HCEC 1CT (cell line): ENCODE measurements at places on chromosomes 4 and X.

DNA sequence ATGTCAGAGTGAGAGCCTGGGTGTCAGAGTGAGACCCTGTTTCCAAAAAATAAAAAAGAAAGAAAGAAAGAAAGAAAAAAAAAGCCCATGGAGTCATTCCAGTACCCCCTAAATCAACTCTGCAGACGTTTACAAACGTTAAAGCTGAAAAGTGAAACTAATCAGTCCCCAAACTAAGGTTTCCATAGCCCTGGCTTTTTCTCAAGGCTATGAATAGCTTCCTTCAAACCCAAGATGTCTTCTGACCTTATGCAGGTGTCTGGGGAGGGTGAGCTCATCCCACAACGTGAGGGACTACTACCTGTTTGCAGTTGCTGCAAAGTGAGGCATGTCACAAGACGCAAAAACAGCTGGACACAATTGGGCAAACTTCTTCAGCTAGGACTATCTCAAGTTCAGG lies 144.0 kb downstream of the SH3KBP1 start:
- DNase-seq: no peak

- peak; percentile 65 for DNase-seq
Measured at GRCh38 chrX:130110379-130111219, at the start of gene ELF4. Gene ELF4, minus strand, starts transcription at chrX:130110497. Its CDS starts 29,167 bp downstream, at chrX:130081330.

- DNase-seq: no peak
Measured at GRCh38 chr4:89300499-89300898, 7.1 kb downstream of the GPRIN3 start.

GRCh38 chr4:55399581-55399980 lies 3.8 kb downstream of the TMEM165 start:
- DNase-seq: no peak

DNA sequence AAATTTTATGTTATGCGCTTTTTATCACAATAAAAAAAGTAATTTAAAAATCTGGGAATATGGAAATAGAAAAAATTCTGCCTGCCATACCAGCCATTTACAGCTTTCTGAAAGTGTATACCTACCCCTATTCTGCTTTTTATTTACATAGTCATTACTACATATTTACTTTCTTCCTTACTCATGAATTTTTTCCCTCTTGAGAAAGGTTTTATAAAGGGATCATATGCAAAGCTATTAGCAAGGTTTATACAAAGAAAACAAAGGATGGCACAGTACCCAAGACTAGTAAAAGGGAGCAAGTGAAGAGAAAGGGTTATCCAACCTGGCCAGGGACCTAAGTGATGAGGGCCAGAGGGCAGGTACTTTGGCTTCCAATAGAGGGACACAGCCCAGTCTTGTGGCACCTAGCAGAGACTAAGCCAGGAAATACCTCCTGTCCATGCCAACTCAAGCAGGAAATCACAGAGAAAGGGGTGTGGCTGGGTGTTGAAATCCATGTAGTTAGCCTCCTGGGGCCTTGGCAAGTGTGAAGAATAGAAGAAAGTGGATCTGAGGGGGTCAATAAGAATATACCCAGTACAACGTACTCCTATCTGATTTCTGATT lies 207.3 kb upstream of the VEGFC start:
- DNase-seq: no peak

- DNase-seq: peak; percentile 87
Measured at GRCh38 chr4:40992472-40993295, 221.7 kb downstream of the APBB2 start.

GRCh38 chrX:24767557-24767956 lies 73.8 kb downstream of the POLA1 start:
- DNase-seq: peak; percentile 6

DNA sequence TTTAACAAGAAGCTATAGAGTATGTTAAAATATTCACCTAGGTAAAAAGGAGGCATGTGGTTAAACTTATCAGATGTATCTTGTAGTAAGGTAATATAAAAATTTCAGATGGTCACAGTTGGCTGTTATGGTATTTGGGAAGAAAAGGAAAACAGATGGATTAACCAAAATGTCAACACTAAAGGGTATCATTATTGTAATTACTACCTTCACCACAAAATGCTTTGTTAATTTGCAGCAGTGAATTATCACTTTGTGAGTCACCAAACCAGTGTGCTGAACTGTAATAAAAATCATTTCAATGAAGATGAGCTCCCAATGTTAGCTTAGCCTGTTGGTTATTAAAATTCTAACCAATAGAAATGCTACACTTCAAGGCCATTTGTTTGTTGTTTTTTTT lies 233.9 kb downstream of the RPA4 start:
- DNase-seq: no peak

DNA sequence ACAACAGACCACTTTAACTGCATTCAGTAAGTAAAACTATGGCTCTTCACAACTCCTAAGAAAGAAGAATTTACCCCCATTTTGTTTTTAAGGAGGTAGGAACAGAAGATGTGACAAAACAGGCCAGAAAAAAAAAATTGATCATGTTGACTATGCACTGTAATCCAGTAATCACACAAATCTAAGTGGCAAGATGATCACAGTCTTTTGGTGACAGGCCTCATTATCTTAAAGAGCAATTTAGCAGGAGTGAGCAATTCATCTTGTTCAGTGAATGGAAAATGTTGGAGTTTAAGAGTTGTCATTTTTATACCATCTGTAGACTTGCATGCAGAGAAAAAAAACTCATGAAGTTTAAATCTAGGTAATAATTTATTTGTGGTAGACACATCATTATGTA lies 115.1 kb downstream of the SLC39A8 start:
- DNase-seq: no peak

GRCh38 chrX:53281321-53281822 lies at the start of gene IQSEC2:
Gene IQSEC2, minus strand, starts transcription at chrX:53281584.
- DNase-seq: peak; percentile 70

- no peak for DNase-seq
Measured at GRCh38 chr4:3434881-3435685, 6.7 kb upstream of the HGFAC start.

DNA sequence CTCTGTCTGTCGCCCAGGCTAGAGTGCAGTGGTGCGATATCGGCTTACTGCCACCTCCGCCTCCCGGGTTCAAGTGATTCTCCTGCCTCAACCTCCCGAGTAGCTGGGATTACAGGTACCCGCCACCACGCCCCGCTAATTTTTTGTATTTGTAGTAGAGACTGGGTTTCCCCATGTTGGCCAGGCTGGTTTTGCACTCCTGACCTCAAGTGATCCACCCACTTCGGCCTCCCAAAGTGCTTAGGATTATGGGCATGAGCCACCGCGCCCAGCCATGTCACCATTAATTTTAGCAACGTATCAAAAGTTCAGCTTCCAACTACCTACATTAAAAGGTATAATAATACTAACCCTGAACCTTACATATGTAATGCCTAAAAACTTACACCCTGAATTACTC lies 940 bp upstream of the UTP3 start:
- DNase-seq: no peak

DNA sequence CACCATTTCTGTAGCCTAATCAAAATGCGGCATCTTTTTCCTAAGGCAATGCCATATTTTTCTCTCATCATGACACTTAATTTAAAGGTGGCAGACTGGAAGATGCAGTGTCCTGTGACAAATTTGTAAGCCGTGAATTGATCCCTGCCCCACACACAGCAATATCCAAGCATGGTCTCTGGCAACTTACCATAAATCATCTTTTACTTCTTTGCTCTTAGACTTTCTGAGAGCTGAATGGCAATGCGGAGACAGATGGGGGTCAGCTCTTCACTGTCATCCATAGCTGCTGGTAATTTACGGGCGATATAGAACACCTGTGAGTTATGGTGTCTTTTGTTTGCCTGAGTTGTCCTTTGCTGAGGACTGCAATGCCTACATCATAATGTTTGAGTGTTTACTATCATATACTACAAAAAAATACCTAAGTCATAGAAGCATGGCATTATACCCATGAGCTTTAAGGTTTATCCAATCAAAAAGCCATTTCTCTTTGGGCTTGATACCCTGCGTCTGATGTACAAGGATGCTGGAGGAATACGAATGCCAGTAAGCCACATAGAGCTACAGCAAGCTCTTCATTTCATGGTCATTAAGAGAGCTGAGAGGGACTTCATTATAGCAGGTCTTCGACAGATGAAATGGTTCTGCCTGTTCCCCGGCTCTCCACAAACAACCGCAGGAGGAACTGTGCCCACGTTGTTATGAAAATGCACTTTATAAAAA lies 148.1 kb downstream of the TRIML1 start:
- no peak for DNase-seq

DNA sequence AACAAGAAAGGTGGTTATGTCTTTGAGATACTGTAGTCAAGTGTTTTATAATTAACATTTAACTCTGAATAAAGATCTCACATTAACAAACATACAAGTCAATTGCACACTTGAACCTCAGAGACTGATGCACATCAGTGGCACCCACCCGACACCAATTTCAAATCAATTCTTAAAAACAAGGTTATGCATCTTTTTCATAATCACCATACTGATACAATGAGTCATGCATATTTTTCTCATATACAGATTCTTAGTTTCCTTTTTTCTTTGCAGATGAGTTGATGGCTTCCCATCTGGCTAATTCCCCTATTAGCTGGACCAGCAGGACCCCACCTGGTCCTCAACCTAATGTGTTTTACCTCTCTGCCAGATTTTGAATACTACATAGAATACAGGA lies 136.2 kb upstream of the RPL34 start:
- DNase-seq: peak; percentile 26

- no peak for DNase-seq
Measured at GRCh38 chrX:153770601-153771414, 6.8 kb downstream of the PLXNB3 start.

- DNase-seq: peak; percentile 21
Measured at GRCh38 chr4:60682901-60683300, 517.2 kb upstream of the ADGRL3 start.

DNA sequence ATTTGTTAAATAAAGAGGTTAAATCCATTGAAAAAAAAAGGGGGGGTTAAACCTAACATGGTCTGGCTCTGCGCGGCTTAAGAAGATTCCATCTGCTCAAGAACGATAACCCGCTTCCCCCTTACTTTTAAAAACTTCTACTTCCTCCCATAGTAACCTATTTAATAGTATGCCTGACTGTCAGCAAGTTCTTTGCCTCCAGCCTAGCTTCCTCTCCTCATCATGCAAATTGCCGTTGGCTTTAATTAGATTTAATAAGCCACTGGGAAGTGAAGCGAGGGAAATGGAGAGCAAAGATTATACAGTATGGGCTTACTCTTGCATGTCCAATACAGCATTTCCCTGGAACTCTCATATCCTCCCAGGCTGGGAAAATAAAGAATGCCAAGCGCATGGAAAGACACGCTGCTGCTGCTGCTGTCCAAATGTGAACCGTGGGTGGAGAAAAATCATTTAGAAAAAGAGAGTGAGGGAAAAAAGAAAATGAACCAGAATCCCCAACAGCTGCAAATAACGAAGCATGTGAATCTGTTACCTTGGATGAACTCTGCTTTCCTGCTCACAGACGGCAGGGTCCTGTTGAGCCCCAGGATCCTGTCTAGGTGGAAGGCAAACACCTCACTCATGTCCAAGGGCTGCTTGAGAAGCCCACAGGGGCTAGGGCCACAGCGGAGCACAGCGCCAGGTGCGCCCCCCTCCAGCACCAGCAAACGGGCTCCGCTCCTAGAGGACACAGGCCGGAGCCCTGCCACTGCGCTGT lies 2.7 kb downstream of the GASK1B start:
- DNase-seq: peak; percentile 15

DNA sequence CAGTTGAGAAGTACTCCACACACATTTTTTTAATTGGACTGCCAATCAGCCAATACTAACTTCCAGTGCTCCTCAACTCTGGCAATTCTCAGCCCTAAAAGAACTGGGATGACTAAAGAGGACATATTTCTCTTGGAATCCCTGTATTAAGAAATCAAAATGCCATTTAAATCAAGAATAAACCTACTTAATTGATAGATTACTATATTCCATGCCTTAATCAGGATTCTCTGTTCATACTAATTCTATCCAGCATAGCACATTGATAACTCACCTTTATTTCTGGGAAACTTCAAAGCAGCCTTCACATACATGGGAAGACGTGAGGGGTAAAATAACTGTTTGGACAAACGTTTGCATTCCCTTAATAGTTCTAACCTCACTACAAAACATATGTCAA lies 93.0 kb upstream of the DKK2 start:
- DNase-seq: no peak

DNA sequence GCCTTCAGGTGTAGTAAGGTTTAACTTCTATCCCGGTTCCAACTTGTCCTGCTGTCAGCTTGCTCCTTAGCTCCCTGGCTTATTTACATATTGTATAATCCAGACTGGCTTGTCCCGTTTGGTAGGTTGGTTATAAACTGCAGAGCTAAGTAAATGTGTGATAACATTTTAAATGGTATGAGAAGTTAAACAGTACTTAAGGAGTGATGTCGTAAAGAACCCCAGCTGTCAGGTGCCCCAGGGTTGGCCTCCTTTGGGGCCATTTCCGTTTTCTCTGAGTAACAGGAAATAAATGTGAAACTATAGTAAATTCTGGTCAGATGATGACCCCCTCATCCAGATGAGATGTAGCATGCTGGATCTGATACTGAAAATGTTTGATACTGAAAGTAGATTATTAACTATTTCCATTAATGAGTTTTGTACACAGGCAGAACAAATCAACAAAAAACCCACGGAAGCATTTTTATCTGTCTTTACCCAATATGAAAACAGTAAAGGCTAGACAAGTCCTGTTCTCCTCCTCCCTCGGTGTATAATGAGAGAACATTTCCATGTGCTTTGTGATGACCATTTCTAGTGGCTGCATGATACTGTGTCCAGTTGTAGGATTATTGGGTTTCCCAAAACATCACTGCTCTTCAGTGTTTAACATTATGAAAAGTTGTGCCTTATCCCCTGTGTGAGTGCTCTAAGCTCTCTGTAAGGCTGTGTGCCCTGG lies 22.4 kb downstream of the GAB1 start:
- peak; percentile 80 for DNase-seq

- no peak for DNase-seq
Measured at GRCh38 chrX:38172596-38172995, 48.1 kb downstream of the SRPX start.

DNA sequence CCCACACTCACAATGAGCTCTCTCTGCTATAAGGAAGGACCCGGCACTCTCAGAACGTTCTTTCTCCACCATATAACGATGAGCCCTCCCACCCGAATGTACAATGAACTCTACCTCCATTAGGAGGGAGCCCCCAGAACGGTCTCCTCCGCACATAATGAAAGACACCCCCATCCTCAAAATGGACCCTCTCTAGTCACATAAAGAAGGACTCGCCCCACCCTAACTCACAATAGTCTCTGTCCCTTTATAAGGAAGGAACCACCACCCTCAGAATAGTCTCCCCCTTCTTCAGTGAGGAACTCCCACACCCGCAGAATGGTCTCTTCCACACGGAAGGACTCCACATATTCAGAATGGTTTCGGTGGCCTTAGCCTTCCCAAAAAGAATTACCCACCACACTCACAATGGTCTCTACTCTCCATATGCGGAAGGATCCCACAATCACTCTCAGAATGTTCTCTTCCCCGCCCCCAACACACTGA lies 477 bp downstream of the SLC35A2 start:
- DNase-seq: no peak

GRCh38 chr4:82248903-82249632 lies 124.7 kb downstream of the HNRNPD start:
- no peak for DNase-seq
